ENCODE measurements at places on chromosomes 3 and 15. TPM values are rescaled to one million over a fixed set of nuclear protein-coding genes. Genes with fewer than 3 reads are reported as not detected.

- DNase-seq = peak; percentile 19
Measured at GRCh38 chr3:167978071-167978470, 117.7 kb downstream of the GOLIM4 start.

GRCh38 chr3:112530573-112530972 is 31.2 kb downstream of the ATG3 start:
- no peak for DNase-seq

Gene CYP8B1
- total RNA-seq = 2.8 TPM

Gene GNAT1
- not detected for total RNA-seq

Gene XYLB
- 5.8 TPM for total RNA-seq

DNA sequence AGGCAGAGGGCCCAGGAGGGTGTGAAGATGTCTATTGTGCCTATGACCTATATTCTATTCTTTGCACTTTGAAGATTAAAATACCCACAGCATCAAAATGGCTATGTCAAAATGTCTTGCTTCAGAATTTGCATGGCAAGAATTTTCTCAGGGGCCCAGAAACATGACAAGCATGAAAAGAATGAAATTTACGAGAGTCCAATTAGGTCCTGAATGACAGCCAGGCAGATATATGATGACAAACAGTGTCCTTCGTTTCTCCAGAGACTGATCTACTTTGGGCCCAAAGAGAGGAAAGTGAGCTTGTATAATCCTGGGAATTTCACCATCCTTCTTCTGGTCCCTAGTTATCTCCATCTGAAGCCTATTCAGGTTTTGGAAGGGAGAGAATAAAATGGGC is 609.9 kb downstream of the FHIT start:
- DNase-seq = no peak

DNA sequence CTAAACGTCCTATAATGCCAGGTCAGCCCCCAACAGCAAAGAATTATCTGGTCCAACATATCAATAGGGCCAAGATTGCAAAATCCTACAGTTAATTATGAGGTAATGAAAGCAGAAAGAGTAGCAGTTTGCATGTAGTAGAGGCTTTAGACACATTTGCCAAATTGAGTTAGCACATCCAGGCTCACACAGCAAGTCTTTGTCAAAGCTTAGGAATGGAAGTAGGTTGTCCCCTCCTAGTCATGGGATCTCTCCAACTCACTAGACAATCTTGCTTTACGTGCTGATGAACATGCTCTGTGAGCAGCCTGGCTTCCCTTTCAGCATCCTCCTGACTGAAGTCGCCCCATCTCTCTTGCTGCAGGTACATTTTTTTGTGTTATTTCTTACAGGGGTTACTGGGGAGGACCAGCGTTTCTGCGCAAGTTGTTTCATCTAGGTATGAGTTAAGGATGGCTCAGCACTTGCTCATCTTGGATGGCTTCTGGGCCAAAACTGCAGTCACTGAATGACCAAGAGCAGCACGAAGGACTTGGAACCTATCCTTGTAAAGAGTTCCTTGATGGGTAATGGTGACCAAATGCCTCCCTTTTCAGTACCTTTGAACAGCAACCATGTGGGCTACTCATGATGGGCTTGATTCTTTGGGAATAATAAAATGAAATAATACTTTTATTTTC is 55.9 kb downstream of the SQOR start:
- DNase-seq = no peak

DNA sequence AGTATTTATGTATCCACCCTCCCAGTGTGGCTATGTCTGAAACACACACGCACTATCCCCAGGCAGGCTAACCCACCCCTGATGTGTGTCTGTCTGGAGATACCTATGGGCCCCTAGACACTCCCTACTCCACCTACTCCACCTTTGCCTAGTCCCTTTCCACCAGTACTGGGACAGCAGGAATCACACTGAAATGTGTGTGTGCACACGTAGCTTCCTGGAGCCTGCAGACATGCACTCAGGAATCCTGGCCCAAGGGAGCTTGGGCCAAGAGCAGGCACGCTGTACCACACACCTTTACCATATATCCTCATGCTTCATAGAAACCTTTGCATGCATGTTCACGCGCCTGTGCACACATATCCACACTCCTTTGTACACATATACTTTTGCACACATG is 6.9 kb upstream of the PTH1R start:
- no peak for DNase-seq

- no peak for DNase-seq
Measured at GRCh38 chr3:76551739-76552138, 488.2 kb upstream of the ROBO2 start.

DNA sequence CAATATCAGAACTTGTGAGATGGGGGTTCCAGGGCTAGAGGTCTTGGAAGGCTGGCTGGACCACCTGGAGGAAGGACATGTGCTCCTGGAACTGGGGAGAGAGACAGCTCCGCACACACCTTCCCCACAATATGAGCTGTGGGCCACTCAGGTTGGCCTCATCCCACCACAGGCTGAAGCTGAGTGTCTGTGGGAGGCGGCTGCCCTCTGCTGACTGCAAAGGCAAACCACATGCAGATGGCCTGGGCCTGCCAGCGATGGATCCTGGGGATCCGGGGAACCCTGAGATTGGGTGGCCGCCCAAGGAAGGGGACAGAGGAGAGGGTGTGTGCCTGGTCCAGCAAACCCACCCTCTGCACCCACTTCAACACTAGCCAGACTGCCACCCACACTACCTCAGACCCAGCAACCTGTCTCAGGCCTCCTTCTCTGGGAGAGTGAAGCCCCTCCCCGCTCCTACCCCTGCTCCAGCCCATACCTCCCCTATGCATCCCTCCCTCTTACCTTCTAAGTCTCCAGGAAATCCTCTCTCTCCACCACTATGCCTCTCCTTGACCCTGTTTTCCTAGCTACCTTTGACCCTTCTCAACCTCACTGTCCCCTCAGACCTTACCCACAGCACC is 44.8 kb downstream of the CYP11A1 start:
- peak; percentile 58 for DNase-seq

Gene ATG3
- total RNA-seq = 43.2 TPM

Gene XXYLT1
- 8.8 TPM for total RNA-seq

DNA sequence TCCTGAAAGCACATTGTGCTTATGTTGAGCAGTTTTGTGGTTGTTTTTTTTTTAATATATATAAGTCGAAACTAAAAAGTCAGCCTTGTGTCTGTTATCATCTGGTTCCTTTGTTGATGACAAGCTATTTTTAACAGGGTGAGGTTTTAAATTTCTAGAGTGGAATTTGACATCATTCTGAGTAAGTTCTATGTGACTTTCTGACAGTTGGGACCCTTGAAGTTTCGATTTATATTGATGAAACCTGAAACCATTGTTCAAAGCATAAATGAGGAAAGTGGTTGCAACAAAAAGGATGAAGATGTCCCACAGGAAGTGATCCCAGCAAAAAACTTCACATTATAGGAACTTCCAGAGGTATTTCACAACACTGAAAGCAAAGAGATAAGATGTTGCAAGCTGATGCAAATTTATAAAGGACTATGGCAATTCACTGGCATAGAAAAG is 94.0 kb downstream of the CYP19A1 start:
- DNase-seq = no peak
